Activated T-helper 1 cell treated with Interleukin-2 at 50 U/mL for 16 hours (primary cell): ENCODE measurements at places on chromosomes 3 and 15.

- no peak for DNase-seq
Measured at GRCh38 chr15:70056091-70056680, 41.5 kb downstream of the TLE3 start.

DNA sequence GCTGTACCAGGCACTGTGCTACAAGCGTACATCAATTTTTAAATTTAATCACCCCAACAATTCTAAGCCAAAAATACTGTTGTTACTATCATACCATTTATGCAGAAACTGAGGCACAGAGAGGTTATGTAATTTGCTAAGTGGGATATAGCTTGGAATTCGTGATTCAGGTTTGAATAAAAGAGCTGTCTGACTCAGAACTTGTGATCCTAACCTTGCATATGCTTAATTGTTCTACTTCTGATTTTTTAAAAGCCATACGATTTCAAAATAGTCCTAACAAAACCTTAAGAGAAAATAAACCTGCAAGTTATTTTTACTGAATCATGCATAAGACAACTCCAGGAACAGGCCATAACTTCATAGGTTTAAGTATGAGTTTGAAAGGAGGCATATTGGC lies 498.0 kb upstream of the CFAP20DC start:
- DNase-seq, result no peak

- DNase-seq, result no peak
Measured at GRCh38 chr3:115937054-115937453, 313.7 kb downstream of the GAP43 start.

GRCh38 chr15:79989682-79990081 lies 18.7 kb upstream of the BCL2A1 start:
- no peak for DNase-seq
